HFF-Myc (cell line): ENCODE measurements at places on chromosomes 4 and X.

DNA sequence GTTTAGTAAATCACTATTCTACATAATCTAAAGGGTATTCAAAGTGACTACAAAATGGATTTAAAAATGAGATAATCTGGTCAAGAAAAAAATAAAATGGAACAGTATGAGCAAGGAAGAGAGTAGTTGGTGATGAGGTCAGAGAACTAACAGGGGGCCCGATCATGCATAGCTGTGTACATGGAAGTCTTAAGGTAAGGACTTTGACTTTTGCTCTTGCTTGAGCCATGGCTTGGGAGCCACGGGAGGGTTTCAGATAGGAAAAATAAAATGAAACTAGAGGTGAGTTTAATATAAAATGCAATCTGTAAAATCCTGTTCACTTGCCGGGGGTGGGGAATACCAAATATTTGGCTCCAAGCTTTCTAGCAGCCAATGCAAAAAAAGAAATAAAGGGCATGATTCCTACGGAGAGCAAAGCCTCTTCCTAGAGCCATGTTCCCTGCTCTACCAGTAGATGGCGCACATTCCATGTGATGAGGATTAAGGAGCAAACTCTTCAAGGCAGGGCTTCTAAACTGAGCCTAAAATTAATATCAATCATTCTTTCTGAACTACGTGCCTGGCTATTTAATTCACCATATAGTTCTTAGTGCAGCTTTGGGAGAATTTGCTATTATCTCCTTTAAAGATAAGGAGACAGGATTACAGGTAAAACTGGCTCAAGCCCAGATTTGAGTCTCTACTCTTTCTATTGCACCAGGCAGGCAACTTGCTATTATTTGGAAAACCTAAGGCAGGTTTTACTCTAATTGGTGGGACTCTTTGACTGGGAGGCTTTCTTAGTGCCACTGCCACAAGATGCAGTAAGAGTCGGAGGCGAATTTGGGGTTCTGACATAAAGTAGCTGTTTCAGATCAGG is 6.8 kb upstream of the CLCN5 start:
- no peak for DNase-seq

- DNase-seq: no peak
These were observed 15.0 kb upstream of the CT47A1 start for GRCh38 chrX:121000589-121000988.

DNA sequence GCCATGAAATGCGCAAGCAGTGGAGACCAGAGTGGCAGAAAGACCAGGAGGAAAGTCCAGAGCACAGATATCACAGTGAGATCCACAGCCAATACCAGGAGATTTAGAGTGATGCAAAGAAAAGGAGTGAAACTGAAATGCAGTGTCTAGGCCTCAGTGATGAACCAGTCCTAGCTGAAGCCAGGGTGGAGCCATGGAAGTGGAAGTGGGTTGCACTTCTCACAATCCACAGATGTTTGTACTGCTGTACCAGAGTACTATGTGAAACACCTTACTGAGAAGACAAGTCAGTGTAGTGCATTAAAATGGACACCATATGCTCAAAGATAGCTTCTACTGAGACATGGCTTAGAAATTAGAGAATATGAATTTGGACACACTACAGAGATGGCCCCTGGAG is 403.3 kb downstream of the HNRNPD start:
- DNase-seq: no peak

GRCh38 chr4:129323658-129324057 is 227.7 kb downstream of the C4orf33 start:
- DNase-seq: no peak

DNA sequence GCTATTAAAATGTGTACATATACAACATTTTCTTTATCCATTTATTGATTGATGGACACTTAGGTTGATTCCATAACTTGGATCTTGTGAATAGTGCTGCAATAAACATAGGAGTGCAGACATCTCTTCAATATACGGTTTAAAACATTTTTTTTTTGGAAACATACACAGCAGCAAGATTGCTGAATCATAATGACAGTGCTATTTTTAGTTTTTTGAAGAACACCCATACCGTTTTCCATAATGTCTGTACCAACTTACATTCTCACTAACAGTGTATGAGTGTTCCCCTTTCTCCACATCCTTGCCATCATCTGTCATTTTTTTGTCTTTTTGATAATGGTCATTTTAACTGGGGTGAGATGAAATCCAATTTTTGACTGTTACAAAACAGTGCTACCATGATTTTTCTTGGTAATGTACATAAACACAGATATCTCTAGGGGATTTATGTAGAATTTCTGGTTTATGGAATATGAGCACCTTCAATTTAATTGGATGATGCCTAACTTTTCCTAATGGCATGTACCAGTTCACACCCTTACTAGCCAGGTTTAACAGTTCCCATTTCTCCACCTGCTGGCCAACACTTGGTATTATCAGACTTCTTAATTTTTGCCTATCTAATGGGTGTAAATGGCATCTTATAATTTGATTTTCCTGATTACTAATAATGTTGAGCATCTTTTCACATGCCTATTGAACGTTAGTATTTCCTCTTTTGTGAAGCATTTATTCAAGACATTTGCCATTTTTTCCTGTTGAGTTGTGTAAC is 21.0 kb upstream of the TMSB15B start:
- no peak for DNase-seq

DNA sequence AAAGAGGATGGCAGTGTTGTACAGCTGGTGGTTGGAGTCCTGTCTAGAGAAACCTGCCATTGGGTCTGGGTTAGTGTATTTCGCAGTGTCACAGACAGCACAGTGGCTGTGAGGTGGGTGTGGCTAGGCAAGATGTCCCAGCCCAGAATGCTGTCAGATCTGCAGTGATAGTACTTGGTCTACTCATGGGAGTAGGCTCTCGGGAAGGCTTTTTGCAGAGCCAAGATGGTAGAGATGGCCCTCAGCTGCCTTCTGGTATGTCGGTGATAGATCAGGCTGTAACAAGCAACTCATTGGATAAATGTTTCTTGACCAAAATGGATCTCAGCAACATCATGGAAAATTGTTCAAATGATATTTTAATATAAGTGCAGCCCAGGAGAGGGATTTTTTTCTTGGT is 84.3 kb upstream of the WDR1 start:
- no peak for DNase-seq

DNA sequence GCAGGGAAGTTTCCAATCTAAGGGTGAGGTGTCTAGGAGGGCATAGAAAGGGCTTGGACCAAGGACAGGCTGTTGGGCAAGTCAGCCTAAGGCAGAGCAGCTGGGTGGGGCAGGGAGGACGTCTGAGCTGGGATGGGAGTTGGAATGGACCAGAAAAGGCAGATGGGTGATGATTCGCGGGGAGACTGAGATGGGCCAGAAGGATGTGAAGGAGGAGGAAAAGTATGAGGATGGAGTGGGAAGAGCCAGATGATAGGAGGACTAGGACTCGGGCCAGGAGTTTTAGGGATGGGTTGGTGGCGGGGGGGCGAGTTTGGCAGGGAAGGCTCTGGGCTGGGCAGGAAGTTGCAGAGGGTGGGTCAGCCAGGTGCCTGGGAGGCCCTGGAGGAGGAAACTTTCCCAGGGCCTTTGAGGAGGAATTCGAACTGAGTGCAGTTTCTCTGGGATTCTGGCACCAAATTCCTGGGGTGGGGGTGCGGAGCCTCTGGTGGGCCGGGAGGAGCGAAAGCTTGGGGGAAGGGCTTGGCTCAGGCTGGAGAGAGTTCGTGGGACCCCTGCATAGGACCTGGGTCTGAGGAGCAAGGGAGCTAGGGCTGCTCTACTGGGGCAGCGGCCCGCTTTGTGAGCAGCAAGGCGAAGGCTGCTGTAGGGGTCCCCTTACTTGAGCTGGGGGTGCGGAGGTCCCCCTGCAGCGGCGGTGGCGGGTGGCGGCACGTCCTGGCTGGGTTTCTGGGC is 8.7 kb upstream of the TIMP1 start:
- DNase-seq: no peak

GRCh38 chr4:62243895-62244294 is 1043.8 kb downstream of the ADGRL3 start:
- no peak for DNase-seq

DNA sequence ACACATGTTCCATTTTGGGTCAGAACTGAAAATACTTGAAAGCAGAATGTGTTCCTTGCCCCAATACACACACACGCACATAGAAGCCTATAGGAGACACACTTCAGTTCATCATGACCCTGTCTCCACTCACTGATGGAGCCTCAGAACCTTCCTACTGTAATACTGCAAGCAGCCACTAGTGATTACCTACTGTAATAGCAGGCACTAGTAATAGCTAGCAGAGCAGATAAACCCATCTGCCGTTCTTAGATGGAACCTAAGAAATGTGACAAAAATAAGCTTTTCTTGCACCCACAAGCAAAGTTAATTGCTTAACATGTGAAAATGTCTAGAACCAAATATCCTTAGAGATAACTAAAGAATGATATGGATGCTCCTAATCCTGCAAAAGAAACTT is 13.6 kb downstream of the AMTN start:
- no peak for DNase-seq

- DNase-seq: peak; percentile 94
These were observed 19.7 kb upstream of the SPON2 start for GRCh38 chr4:1192091-1192492.

- DNase-seq: peak; percentile 24
These were observed 36.3 kb upstream of the REST start for GRCh38 chr4:56871371-56871866.

- no peak for DNase-seq
These were observed 98.2 kb upstream of the PRKX start for GRCh38 chrX:3811331-3812311.

GRCh38 chrX:43469391-43470054 is 186.6 kb upstream of the MAOA start:
- DNase-seq: no peak

DNA sequence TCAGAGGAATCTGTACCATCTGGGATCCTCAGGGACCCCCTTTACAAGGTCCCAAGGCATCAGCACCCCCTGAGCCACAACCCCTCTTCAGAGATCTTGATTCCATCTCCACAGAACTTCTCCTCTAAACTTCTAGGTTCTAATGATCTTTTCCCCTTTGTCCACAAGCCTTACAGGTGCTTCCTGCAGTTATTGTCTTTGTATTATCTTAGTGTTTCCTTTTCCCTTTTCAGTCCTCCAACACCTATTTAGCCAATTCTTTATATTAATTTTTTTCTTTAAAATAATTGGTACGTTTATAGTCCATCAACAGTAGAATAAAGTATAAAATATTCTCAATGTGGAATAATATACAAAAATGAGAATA is 35.2 kb upstream of the FAM241A start:
- no peak for DNase-seq

DNA sequence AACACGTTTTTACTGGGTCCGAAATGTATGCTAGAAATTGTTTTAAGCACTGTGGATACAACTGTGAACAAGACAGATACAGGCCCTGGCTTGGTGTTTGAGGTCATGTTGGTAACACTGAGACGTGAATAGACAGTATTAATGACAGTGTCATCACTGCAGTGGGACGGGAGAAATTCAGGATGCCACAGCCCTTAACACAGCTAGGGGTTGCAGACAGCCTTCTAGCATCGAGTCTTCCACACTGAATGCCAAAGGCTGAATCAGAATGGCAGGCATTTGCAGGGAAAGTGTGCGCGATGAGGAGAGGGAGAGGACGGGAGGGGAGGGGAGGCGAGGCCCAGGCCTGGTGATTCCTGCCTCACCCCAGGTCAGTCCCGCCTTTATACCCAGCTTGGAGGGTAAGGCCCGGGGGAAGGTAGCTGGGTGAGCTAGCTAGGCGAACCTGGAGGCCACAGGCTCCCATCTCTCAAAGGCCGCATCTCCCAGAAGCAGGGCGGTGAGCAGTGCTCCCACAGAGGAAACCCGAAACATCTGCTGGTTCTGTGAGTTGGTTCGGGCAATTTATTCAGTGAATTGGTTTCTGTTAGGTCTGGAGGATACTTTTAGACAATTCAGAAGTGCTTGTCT is 44.1 kb upstream of the CLDN24 start:
- DNase-seq: no peak

DNA sequence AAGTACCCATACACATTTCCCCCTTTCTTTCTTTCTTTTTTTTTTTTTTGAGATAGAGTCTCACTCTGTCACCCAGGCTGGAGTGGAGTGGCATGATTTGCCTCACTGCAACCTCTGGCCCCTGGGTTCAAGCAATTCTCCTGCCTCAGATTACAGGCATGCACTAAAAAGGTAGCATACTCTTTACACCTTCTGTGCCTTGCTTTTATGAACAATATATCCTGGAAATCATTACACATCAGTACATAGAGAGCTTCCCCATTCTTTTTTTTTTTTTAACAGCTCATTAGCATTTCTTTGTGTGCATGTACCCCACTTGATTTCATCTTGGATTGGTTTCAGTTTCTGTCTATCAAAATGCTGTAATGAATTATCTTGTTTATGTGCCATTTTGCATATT is 18.6 kb upstream of the HSD17B10 start:
- DNase-seq: no peak

- no peak for DNase-seq
These were observed 11.4 kb downstream of the FGF2 start for GRCh38 chr4:122838034-122838433.

DNA sequence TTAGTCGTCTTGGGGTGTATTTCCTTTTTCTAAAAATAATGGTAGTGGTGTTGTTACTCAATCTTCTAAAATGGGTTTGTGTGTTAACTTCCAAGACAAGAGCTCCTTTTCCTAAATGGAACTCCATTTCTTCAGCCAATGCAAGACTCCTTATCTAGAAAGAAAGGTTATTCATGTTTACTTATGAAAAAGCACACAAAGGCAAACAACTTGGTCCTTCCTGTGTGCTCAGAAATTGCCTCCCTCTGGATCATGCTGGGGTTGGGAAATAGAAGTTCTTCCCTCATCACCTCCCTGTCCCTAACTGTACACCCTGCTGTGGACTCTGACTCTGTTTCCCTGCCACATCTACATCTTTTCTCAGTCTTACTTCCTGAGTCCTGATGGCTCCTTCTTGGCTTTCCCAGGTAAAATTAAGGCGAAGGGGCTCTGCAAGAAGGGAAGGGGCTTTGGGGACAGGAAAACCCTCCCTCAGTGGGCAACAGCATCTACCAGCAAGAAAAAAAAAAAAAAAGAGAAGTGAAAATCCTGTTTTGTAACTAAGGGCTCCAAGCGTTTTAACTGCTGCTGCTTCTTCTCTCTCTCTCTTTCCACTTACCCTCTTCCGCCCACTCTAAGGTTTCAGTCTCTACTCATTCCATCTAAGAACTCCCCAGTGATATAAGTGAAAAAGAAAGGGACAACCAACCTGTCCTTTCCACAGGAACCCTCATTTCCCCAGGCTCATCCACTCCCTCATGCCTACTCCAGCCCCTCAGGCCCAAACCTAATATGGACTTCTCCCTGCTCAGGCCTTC is 19.8 kb upstream of the TASL start:
- DNase-seq: no peak

GRCh38 chr4:144374065-144374464 is 233.5 kb upstream of the GYPA start:
- DNase-seq: no peak

DNA sequence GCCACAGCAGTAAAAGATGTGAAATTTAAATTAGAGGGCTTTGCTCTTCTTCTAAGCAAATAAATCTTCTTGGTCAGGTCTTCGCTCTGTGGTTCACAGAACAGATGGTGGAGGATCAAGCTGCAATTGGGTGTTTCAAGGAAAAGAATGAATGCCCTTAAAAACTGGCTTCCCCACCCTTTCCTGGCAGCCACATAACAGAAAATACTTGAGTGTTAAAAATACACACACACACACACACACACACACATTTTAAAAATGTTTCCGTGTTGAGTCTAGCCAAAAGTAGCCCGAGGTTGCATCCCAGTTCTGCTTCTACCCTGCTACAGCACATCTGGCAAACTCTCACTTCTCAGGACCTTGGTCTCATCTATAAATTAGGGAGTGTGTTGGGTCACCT is 56.7 kb upstream of the FGFBP2 start:
- DNase-seq: no peak
